Left ventricle myocardium inferior (tissue), 1 donor: ENCODE measurements at places on chromosomes 2 and 18. TPM values are rescaled to one million over a fixed set of nuclear protein-coding genes. Genes with fewer than 3 reads are reported as not detected.

GRCh38 chr2:12881952-12882351 is 165.2 kb downstream of the TRIB2 start:
- DNase-seq = no peak

DNA sequence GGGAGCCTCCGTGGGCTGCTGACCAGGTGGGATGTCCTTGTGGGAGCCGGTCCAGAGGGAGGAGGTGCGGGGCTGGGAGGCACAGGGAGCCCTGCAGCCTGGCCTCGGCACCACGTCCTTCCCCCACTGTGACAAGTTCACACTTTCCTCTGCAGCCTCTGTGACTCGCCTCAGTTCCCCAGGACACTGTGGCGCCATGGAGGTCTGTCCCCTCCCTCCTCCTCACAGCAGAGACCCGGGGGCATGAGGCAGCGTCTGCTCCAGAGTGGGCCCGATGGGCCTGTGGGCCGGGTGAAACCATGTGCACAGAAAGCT is 27.3 kb upstream of the KCNG2 start:
- no peak for DNase-seq

DNA sequence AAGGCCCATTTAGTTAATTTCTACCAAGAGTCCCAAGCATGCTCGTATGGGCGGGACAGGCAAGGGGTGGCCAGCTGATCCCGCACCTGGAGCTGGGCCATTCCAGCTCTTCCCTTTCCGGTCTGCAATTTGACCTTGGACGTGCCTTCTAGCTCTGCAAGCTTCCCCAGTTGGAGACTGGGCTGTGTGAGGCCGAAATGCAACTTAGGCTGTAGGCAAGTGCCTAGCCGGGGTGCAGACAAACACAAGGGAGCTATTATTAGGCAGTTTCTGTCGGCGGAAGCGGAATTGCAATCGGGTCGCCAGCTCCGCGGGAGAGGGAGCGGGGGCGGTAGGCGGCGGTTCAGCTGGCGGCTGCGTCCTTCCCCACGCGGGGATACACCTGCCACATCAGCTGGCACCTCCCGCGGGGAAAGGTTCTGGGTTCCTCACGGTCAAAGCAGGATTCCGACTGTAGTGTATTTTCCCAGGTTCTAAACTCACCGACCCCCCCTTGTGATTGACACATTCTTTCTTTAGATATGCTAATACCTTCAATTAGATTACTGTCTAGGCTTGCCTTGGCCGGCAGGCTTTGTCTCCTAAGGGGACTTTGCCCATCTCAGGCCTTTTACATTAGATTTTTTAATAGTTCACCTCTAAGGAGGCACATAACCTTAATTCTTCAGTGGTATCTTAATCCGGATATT is 17.1 kb upstream of the ZNF532 start:
- DNase-seq = peak; percentile 36

- no peak for DNase-seq
Measured at GRCh38 chr18:50458366-50458765, 83.5 kb downstream of the SKA1 start.

- no peak for DNase-seq
Measured at GRCh38 chr2:228377533-228377932, 196.0 kb upstream of the SPHKAP start.

CTAGE1 gene
- total RNA-seq = not detected

- DNase-seq = no peak
Measured at GRCh38 chr2:192604295-192604694, 409.6 kb upstream of the TMEFF2 start.

GRCh38 chr2:64162516-64162915 is 18.3 kb upstream of the PELI1 start:
- no peak for DNase-seq

STEAP3 gene
- 7.1 TPM for total RNA-seq

- no peak for DNase-seq
Measured at GRCh38 chr18:55522011-55522410, 66.0 kb downstream of the TCF4 start.
